GM20000 (cell line): ENCODE measurements at places on chromosomes 1 and 21.
A peak's percentile ranks its signal among the peaks of the same experiment; 100 is the strongest.

GRCh38 chr1:87146538-87146937 lies 182.1 kb upstream of the LMO4 start:
- DNase-seq: no peak

DNA sequence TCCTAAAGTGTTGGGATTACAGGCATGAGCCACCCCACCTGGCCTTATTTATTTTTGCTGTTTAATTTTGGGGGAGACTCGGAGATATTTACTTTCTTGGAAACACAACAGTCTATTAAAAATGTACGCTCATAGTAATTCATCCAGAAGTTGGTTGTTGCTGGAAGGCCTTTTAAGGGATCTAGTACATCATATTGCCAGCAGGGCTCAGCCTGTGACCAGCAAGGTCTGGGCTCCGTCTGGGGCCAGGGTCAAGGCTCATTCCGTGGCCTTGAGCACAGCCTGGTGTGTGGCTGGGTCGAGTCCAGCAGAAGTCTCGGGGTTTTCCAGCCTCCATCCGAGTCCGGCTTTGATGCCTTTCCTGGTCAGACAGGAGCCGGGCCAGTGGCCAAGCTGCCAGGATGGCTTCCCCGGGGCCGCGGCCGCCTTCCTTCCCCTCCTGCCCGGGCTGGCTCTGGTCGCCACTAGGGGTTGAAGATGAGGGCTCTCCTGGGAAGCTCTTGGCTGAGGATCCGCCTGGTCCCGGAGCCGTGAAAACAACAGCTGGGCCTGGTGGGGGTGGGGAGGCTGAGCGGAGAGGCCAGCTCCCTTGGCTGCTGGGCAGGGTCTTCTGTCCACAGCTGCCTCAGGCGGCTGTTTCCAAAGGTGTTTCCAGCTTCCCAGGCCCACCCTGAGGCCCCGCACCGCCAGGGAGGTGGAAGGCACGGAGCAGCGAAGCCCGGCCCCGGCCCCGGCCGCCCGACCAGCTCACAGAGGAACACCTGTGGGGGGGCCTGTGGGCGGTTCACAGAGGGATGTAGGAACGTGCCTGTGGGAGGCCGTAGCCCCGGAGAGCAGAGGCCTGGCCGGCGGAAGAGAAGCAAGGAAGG lies 5.1 kb upstream of the VWA1 start:
- DNase-seq: peak; percentile 22

- DNase-seq: no peak
Observed at GRCh38 chr1:88463401-88463985, 220.6 kb upstream of the PKN2 start.

GRCh38 chr1:156108664-156109241 lies 5.8 kb upstream of the LMNA start:
- no peak for DNase-seq

DNA sequence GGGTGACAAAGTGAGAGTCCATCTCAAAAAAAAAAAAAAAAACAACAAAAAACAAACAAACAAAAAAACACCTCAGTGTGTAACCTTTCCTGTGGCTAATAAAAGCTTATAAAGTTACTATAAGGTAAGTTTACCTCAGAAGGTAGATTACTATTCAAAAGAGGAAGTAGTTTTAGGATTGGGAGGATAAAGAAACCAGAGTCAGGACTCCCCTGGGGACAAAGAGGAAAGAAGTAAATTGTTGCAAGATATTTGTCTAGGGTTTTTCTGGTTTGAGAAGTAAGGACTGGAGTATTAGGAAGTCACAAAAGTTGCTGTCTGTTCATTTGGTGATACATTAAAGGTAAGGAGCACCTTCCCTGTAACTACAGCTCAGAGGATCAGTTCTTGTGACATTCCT lies 23.8 kb upstream of the CENPF start:
- no peak for DNase-seq

GRCh38 chr1:44929531-44929930 lies 56.9 kb downstream of the EIF2B3 start:
- DNase-seq: no peak

- DNase-seq: no peak
Observed at GRCh38 chr1:7463526-7463925, 307.6 kb upstream of the VAMP3 start.

- DNase-seq: no peak
Observed at GRCh38 chr1:163863731-163864130, 542.0 kb downstream of the NUF2 start.

DNA sequence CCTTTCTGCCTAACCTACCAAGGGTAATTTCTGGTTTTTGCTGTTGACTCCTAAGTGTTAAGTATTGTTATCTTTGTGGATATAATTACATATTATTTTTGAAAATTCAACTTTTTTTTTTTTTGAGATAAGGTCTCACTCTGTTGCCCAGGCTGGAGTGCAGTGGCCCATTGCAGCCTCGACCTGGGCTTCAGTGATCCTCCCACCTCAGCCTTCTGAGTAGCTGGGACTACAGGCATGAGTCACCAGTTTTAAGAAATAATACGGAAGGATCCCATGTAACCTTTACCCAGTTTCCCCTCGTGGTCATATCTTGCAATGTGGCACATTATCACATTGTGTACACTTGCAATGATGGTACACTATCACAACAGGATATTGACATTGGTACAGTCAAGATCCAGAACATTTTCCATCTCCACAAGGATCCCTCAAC lies 3.1 kb downstream of the CHD1L start:
- no peak for DNase-seq

DNA sequence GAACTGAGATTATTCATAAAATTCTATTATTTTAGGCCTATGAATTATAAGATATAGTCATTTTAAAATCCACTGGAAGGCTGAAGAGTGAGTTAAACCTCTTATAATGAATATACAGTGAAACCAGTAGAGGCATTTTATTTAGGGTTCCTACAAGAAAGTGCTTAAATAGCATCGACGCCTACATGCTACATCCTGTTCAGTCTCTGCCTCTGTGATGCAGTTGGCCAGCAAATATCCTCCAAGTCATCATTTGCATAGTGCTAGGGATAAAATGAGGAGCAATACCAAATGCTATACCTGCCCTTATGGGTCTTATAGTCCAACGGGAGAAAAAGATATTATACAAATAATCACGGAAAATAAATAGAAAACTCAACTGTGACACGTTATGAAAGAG lies 59.6 kb downstream of the EDEM3 start:
- no peak for DNase-seq

DNA sequence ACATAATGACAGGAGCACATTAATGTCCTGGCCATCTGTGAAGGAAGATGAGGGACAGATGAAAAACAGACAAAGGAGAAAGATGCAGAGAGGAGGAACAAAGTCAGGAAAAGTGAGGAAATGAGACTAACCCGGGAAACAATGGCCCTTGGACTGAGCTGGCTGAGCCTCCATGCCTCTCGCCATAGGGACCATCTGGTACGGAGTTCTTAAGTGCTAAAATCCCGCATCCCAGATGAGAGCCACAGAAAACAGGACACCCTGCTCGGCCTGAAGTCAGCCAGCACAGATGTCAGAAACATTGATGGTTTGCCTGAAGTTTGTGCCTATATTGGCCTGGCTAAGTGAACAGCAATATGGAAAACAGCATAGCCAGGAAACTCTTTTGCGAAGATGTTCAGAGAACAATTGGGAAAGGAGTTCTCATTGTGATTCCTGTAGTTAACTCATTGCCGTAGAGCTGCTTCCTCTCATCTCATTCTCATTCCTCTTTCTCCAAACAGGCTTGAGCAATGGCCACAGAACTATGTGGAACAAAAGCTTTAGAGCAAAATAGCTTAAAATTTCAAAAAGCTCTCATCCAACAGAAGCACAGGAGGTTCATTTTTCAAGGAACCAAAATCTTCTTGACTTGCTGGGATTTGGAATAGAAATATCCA lies 96.6 kb downstream of the ASTN1 start:
- DNase-seq: no peak

DNA sequence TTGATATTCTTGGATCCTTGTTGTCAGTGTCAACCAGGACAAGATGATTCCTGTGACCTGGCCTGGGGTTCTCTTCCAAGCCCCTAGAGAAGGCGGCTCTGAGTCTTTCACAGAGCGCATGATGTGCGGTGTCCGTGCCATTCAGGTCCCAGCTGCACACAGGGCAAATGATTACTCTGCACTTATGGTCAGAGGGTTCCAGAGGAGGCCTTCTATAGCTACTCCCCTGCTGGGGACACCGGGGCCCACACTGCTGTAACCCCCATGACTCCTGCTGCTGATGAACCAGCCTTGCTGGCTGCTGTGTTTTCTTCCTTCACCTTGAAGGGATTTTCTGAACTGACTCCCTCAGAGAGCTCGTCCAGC lies 1.5 kb downstream of the PTGFRN start:
- no peak for DNase-seq

DNA sequence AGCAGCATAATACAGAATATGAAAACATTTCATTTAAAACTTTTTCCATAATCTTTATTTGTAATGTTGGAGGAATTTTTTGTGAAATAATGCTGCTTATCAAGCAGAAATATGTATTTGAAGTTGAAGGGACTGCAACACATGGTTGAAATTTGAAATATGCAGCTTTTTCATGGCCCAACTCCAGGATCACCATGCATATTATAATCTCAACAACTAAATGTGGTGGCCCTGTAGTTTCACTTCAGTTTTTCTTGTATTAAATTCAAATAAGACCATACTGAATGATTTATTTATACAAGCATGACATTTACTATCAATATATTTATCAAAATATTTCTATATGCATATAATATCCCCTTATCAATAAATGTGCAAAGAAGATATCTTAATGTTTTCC lies 157.7 kb upstream of the LHX8 start:
- DNase-seq: no peak

DNA sequence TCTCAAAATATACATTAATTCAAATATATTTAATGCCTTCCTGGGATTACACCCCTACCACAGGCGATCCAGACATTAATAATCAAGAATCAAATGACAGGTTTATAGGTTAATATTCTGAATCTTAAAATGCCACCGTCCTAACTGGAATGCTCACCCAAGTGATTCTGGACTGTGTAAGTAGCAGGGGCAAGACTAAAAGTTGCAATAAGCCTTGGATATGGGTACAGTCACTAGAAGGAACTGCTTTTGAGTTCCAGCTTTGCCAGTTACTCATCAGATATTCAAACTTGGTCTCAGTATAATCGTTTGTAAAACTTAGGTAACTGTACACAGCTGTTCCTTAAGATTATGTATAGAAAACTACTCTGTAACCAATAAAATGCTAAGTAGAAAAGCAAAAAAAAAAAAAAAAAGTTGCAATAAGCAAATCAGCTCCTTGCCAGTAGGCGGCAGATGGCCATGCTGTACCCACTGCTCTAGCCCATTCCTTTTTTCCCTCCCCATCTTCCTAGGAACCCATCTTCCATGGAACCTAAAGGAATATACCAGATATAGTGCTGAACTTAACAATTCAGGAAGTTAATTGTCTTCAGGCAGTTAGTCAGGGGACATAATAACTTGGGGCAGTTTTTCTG lies 10.5 kb downstream of the RO60 start:
- DNase-seq: no peak

GRCh38 chr1:35585281-35585680 lies 12.2 kb downstream of the TFAP2E start:
- no peak for DNase-seq

DNA sequence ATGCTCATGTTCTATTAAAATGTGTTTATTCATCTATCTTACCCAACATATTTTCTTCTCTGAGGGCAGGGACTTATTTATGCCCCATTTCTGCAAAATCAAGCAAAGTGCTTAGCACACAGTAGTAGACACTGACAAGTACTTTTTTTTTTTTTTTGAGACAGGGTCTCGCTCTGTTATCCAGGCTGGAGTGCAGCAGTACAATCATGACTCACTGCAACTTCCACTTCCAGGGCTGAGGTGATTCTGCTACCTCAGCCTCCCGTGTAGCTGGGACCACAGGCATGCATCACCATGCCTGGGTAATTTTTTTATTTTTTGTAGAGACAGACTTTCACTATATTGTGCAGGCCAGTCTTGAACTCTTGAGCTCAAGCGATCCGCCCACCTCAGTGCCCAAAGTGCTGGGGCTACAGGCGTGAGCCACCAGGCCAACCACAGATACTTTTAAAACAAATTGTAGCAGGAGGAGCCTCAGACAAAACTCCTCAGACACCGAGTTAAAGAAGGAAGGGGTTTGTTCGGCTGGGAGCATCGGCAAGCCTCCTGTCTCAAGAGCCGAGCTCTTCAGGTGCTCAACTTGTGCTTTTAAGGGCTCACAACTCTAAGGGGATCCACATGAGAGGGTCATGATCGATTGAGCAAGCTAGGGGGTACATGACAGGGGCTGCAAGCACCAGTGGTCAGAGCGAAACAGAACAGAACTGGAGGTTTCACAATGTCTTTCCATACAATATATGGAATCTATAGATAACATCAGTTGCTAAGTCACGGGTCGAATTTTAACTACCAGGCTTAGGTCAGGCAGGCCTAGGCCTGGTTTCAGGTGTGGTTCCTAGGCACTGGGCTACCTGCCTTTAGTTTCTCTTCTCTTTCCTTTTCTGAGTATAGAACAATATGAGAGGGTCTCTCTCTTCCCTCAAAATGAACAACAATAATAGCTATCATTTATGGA lies 5.7 kb upstream of the TMEM167B start:
- DNase-seq: no peak

DNA sequence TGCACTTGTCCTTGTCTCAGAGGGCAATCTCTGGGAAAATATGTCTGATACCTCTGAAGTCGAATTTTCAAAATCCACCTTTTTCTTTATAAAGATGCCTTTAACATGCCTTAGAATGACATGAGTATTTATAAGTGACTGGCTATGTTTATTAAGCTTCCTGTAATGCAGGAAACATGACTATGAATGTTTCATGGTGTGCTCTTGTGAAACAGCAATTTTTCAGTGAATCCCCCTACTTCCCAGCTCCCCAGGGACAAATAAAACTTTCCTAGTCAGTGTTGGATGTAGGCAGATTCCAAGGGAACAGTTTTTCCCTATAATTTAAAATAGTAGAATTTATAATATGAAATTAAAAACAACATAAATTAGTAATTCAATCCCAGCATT lies 437.0 kb downstream of the LMO4 start:
- DNase-seq: no peak

DNA sequence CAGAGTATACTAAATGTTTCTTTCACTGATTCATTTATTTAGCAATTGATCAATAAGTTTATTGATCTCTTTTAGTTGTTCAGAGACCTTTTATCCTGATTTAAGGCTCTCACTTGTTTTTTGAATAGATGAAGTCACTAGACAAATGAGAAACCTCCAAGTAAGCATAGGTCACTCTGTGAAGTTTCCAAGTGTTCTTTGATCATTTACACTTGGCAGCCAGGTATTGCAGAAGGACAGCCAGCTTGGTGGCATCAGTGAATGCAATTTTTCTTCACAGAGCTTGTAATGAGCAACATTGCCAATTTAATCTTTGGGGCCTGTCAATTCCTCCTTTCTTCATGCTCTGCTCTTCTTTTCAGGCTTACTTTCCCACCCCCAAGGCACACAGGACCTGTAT lies 413.0 kb downstream of the OMA1 start:
- no peak for DNase-seq

DNA sequence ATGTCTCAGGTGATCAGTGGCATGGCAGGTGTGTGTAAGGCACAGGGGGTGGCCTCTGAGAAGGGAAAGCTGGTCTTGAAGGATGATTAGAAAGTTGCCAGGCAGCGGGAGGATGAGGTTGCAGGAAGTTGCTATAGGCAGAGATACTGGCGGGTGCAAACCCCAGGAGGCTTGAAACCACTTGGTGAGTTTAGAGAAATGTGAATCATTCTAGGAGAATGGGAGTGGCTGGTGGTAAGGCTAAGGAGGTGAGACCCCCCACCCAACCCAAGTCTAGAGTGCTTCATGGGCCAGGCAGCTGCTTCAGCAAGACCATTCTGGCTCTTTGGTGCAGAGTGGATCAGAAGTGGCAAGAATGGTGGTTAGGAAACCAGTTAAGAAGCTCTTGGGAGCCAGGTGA lies 9.0 kb downstream of the SH2D2A start:
- no peak for DNase-seq
